CD8-positive, alpha-beta memory T cell (primary cell): ENCODE measurements at places on chromosomes 6 and 20.

GRCh38 chr6:88884361-88884760 lies 79.1 kb downstream of the RNGTT start:
- H3K27me3 ChIP-seq: no peaks in the 10 kb centered on the region

DNA sequence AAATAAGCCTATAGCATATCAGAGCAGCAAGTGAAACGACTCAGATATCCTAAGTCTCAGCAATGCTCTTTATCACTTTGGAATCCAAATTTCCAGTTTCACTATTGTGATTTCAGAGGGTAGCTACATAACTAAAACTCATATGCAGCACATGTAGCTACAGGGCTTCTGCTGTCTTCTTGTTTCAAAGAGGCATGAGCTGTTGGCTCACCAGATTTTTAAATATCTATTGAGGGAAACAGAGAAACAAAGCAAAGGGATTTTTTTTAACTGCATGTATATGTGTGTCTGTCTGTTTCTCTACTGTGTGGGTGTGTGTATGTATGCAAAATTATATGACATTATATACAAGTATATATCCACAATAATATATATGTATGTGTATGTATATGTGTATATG lies 258.4 kb downstream of the HDGFL1 start:
- DNase-seq: no peak
- no peaks in the 10 kb centered on the region for H3K27me3 ChIP-seq
- no peak overlapping the region for H3K4me3 ChIP-seq
- no peaks in the 10 kb centered on the region for H3K4me1 ChIP-seq
- no peak overlapping the region for H3K27ac ChIP-seq
- no peaks in the 10 kb centered on the region for H3K36me3 ChIP-seq

DNA sequence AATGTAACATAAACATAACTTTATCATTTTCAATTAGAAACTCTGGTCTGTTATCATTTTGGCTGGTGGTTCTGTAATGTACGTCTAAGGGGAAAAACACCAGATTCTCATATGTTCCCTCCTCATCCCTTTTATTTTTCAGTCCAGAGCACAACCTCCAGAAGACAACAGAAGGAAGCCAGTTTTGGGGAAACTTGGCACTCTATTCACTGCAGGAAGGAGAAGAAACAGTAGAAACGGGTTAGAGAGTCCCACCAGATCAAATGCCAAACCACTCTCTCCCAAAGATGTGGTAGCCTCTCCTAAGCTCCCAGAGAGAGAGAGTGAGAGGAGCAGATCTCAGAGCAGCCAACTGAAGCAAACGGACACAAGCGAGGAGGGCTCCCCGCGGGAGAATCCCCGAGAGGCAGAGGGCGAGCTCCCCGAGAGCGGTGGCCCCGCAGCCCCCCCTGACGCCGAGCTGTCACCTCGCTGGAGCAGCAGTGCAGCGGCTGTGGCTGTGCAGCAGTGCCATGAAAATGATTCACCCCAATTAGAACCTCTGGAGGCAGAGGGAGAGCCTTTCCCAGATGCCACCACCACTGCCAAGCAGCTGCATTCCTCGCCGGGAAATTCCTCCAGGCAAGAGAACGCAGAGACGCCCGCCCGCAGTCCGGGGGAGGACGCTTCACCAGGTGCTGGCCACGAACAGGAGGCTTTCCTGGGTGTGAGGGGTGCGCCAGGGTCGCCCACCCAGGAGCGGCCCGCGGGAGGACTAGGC lies 117.8 kb downstream of the RTN4IP1 start:
- H3K27me3 ChIP-seq: no peaks in the 10 kb centered on the region
- H3K36me3 ChIP-seq: no peaks in the 10 kb centered on the region
- H3K4me3 ChIP-seq: peak overlapping the region; percentile 82
- peaks cover 29% of the 10 kb centered on the region for H3K4me1 ChIP-seq
- H3K27ac ChIP-seq: peak overlapping the region; percentile 74

DNA sequence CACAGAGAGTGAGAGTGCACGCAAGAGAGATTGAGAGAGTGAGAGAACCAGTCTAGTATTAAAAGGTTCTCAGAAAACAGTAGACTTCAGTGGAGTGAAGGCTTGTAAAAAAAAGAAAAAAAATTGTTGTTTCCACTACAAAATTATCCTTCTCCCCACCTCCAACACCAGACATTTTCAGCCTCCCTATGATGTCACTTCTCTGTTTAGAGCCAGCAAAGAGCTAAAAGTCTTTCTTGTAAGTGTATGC lies 77.8 kb downstream of the BACH2 start:
- H3K27ac ChIP-seq: peak overlapping the region; percentile 38
- H3K27me3 ChIP-seq: no peaks in the 10 kb centered on the region
- DNase-seq: no peak
- peaks cover 81% of the 10 kb centered on the region for H3K4me1 ChIP-seq
